ENCODE measurements at places on chromosomes 4 and X.
A peak's percentile ranks its signal among the peaks of the same experiment; 100 is the strongest.

GRCh38 chrX:48956728-48957414 lies 536 bp downstream of the OTUD5 start:
- DNase-seq, result peak; percentile 55

GRCh38 chr4:141158219-141158618 lies 24.9 kb upstream of the RNF150 start:
- no peak for DNase-seq

DNA sequence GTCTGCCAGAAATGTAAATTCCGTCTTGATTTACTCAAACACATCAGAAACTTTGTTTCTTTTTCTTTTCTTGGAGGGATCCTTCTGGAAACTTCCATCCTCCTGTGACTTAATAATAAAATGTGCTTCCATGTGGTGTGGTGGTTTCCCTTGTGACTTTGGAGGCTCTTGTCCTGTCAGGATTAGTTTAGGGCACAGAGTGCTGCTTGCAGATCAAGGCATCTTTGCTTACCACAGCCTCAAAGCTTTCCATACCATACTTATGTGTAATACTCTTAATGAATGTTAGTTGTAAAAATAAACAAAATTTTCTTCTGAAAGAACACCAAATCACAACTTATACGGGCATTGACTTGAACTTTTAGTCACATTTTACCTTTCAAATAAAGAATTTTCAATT lies 27.4 kb downstream of the GBA3 start:
- DNase-seq, result no peak

- DNase-seq, result no peak
Observed at GRCh38 chr4:168651864-168652263, 155.0 kb downstream of the PALLD start.

DNA sequence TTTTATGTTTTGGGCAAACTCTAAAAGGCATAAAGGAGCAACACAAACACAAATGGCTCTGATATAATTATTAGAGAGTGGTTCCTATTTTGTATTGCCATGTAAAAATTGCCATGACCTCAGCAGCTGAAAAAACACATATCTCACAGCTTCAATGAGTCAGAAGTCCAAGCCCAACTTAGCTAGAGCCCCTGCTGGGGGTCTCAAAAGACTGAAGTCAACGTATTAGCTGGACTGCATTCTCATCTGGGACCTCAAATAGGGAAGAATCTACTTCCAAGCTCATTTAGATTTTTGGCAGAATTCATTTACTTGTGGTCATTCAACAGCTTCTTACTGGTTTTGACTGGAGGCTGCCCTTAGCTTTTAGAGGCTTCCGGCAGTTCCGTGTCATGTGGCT lies 47.4 kb downstream of the FREM3 start:
- no peak for DNase-seq

DNA sequence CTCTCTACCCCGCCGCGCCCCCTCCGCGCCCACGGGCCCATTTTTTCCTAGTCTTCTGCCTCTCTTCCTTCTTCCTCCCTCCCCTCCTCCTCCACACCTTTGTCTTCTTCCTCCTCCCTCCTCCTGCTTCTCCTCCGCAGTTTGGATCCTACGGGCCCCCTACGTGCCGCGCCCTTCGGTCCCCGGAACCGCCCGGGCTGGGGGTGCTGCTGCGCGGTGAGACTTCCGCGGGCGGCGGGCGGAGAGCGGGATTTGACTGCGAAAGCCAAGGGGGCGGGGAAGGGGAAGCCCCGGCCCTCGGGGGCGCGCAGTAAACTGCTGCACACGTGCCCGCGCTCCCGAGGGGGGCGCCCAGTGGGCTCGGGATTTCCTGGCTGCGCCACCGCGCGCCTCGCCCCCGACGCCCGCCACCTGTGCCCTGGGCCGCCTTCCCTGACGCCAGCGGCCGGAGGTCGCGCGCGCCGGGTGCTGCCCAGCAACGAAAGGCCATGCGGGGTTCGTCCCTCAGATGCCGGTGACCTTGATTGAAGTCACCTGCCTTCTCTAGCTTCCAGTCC lies 3.3 kb upstream of the NKX3-2 start:
- DNase-seq, result no peak

GRCh38 chr4:6929812-6930464 lies 20.3 kb downstream of the TBC1D14 start:
- no peak for DNase-seq

All from stimulated activated naive CD4-positive, alpha-beta T cell (primary cell).